ENCODE measurements at places on chromosomes 16 and 17.

DNA sequence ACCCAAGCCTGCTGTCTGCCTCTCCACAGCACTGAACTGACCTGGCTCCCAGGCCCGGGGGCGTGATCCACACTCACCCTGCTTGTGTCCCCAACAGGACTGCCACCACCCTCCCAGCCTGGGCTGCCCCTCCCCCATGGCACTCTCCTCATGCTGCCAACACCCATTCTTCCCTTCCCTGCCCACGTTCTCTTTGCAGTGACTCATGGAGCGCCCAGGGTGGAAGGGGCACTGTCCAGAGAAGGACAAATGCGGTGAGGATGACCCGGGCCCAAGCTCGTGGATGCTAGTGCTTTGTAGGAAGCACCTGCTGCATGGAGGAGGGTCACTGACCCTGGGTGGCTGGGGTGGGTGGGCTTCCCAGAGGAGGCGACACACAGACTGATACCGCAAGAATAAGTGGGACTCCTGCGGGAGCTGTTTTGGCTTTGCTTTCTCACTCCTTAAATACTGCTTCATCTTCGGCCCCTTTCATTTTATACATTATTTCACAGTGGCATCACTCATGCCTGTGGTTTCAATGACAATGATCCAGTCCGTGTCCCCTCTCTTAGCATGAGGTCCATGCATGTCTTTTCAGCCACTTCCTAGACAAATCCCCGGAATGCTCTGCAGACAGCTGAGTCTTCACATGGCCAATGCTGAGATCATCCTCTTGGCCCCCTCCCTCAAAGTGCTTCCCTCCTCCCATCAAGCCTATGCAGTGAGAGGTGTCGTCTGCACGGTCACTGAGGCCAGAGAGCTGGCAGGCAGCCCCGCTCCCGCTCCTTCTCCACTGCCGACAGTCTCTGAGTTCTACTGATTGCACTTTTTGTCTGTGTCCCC lies 17.6 kb downstream of the CDK5R1 start:
- DNase-seq = no peak

GRCh38 chr17:28862561-28862960 lies 7.7 kb downstream of the ERAL1 start:
- DNase-seq = no peak

DNA sequence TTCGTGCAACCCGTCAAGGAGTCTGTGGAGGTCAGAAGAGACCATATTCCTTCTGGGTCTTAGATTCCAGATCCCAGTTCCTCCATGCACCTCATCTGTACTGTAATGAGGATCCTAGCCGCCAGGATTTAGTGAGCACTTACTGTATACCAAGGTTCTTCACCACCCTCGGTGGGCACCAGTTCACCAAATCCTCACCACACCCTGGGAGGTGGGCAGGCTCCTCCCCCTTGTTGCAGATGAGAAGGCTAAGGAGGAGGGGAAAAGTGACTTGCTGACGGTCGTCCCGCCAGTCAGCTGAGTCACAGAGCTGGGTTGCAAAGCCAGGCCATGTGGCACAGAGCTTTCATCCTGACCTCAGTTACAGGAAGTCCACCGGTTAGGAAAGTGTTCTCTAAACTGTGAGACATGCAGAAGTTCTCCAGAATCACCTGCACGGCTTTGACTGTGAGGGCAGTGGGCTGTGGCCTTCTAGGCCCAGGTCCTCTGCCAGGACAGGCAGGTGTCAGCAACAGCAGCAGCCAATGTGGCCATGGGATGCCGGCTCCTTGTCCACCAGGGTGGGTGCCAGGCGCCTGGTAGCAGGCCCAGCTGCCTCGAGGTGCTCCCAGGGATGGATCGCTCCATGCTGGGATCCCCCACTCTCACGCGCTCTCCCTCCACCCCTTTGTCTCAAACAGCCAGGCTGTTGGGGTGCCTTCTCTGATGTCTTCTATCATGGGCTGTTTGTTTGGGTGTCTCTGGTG lies 240.3 kb upstream of the GSE1 start:
- no peak for DNase-seq

GRCh38 chr17:5962371-5962770 lies 107.8 kb upstream of the WSCD1 start:
- DNase-seq = no peak

DNA sequence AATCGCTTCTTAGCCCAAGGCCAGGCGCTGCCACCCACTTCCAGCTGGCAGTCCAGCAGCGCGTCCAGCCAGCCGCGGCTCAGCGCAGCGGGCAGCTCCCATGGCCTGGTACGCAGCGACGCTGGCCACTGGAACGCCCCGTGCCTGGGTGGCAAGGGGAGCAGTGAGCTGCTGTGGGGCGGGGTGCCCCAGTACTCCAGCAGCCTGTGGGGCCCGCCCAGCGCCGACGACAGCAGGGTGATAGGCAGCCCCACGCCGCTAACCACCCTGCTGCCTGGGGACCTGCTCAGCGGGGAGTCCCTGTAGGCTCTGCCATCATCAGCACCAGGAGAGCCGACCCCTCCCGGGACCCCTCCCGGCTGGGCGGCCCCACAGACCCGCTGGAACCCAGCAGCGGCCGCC lies 24.0 kb downstream of the TMC6 start:
- no peak for DNase-seq

DNA sequence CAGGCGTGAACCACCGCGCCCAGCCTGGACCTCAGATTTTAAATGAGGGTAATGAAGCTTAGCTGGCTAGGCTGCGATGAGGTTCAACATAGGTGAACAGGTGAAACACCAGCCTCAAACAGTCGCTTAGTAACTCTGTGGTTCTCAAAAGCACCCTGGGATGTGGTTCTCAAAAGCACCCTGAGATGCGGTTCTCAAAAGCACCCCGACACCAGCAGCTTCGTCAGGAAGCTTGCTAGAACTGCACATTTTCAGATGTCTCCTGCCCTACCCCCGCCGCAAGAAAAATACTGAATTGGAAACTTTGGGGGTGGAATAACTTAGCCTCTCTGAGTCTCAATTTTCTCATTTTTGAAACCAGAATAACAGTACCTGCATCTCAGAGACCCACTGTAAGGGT lies 86.7 kb upstream of the XYLT1 start:
- no peak for DNase-seq

- no peak for DNase-seq
Observed at GRCh38 chr16:84332975-84333684, 35.2 kb upstream of the ATP2C2 start.

DNA sequence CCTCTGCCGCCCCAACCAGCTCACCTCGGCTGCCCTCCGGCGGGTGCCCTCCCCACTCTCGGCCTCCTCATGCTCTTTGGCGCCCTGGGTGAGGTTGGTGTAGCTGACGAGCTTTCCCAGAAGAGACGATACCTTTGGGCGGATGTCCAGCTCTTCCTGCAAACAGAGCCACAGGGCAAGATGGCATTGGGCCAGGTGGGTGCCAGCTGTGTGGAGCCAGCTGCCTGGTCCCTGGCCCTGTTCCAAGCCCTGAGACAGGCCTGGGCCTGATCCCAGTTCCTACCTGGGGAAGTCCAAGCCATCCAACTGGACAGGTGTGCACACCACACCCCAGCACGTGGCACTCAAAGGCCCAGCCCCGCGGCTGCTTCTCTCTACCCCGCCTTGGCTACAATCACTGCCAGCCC lies 6.9 kb downstream of the SLC12A4 start:
- no peak for DNase-seq

DNA sequence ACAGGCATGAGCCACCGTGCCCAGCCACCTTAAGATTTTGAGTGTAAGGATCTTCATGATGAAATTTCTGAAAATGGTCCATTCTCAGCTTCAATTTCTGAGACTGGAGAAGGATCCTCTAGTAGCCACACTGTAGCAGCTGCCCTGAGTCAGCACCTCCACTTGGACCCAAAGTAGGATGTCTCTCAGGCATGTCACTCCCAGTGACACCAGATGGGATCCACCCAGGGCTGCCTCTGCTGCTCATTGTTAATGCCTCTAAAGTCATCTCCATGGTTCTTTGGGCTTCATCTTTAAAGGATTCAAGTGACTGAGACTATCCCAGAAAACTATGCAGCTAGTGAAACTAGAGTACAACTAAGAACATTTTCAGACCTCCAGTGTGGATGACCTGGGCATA lies 7.9 kb downstream of the PLD6 start:
- no peak for DNase-seq

DNA sequence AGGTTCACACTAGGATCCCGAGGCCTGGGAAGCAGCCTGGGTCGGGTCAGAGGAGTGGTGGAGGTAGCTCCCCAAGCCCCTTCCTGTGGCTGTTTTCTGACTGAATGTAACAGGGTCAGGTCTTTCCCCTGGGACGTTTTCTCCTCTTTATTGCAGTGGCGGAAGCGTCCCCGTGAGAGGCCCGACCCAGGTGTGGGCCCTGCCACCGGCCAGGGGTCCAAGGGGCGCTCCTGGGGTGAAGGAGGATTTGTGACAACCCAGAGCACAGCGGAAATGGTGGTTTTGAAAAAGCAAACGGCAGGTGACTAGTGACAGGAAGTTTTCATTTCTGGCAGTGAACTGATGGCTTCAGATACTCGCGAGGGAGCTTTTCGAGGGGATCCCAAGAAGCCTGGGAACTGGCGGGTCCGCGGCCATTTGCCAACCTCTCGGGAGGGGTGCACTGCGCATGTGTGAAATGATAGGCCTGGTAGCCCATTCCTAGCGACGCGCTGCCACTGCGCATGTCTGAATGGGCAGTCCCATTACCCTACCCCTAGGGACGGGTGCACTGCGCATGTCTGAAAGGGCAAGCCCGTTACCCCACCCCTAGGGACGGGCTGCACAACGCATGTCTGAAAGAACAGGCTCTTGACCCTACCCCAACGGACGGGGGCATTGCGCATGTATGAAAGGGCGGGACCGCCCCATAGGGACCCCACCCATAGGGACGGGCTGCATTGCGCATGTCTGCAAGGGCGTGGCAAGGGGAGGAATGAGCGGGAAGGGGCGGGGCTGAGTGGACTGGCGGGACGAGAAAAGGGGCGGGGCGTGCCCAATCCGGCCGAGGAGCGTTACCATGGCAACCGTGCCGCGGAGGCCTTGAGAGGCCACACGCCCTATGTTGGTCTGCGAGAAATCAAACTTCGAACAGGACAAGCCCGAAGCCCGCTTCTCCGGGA lies 1747.9 kb downstream of the TP53TG3F start:
- DNase-seq = no peak

DNA sequence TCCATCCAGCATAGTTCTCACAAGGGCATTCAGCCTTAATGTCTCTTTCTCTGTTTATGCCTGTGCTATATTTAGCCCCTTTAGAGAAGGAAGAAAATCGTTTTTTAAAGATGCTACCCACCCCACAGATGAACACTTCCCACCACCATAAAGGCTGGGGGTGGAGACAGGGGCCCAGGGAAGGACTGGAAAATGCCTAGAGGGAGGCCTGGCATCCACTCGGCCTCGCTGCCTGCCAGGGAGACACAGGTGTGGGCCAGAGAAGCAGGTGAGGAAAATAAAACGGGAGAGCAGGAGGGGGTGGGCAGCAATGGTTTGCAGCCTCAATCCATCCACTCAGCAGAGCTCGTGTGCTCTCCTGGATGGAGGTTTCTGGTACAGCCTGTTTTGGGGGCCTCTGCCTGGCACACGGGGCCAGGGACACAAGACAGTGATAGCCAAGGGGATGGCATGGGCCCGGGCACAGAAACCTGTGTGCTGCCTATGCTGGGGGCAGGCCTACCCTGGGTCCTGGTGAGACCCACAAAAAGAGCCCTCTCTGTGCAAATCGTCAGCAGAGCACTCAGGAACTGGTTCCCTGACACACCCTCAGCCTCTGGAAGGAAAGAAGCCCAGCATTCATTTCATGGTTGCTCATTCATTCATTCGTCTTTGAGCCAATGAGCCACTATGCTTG lies 121.4 kb downstream of the C16orf78 start:
- DNase-seq = no peak
